ENCODE measurements at places on chromosomes 2 and 18.

DNA sequence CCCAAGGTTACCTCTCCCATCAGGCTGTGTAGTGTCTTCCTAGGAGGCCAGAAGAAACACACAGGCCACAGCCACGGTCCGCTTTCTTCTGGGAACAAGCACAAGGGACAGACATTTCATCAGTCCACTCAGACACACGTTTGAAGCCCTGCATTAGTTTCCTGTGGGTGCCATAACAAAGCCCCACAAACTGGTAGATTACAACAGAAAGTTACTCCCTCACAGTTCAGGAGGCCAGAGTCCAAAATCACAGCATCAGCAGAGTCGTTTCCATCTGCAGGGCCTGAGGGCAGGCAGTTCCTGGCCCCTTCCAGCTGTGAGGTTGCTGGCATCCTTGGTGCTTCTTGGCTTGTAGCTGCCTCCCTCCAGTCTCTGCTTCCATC, 8.8 kb upstream of the PRLH start:
- no peak for DNase-seq

- DNase-seq, result peak; percentile 79
These were observed 31.7 kb downstream of the UBE2F start for GRCh38 chr2:237998530-237998929.

- DNase-seq, result no peak
These were observed 38.4 kb downstream of the RAD51AP2 start for GRCh38 chr2:17479875-17480274.

- no peak for DNase-seq
These were observed 441.7 kb downstream of the ZNF521 start for GRCh38 chr18:24910221-24910620.

GRCh38 chr2:9031246-9031645, 27.8 kb upstream of the MBOAT2 start:
- DNase-seq, result no peak

- no peak for DNase-seq
These were observed 11.3 kb downstream of the MALT1 start for GRCh38 chr18:58682429-58683069.

DNA sequence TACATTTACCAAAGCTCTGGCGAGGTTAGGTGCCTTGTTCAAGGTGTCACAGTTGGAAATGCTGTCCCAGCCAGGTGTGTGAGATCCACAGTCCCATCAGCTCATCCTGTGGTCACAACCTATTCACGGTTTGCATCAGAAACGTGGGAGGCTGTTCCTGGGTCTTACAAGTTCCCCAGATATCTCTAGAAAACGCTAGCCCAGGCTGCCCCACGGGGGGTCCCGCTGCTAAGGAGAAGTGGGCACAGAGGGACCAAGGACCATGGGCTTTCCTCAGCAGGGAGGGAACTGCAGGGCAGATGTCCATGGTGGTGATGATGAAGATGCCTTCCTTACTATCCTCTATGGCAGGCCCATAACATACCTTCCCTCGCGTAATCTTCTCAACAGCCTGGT, 649 bp downstream of the FECH start:
- peak; percentile 11 for DNase-seq

DNA sequence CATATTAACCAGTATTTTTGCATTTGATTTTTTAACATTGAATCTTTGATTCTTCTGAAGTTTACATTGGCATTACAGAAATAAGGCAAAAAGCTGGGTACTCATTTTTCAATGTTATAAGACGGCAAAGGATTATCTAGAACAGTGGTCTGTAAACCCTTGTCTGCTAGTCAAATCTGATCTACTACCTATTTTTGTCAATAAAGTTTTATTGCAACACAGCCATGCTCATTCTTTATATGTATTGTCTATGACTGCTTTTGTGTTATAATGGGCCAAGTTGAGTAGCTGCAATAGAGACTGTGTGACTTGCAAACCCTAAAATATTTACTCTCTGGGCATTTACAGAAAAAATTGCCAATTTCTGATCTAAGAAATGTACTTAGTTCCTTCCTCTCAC, 181.0 kb downstream of the PDE11A start:
- no peak for DNase-seq

- no peak for DNase-seq
These were observed 8.1 kb downstream of the SMAD7 start for GRCh38 chr18:48942554-48943261.

DNA sequence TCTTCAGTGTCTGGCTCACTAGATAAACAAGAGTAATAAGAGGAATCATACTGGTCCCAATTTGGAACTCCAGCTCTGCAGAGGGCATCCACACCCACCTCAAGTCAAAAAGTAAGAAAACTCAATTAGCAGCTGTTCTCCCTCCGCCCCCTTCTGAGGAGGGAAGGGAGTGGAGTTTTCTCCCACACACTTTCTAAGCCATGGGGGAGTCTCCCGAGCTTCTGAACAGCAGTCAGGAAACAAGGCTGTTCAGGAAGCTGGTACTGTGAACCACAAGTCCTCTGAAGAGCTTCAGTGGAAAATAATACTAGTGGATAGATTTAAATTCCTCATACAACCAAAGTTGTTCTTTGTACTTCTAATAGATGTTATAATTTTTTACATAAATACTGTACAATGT, 32.9 kb upstream of the SPTBN1 start:
- no peak for DNase-seq

DNA sequence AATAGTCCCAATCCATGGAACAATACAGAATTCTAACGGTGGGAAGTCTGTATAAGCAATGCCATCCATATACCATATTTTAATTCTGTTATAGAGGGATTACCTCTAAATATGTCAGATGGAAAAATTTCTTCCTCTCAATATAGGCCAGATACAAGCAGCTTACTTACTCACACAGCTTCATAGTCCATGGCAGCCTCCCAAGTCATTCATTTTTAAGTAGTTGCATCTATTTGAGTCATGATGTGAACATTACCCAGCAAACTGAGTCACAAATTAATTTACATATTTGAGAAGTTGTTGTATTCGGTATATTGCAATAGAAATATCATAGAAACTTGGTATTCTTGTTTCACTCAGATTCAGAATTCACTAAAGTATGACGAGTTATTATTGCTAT, 20.3 kb downstream of the TBR1 start:
- DNase-seq, result no peak

DNA sequence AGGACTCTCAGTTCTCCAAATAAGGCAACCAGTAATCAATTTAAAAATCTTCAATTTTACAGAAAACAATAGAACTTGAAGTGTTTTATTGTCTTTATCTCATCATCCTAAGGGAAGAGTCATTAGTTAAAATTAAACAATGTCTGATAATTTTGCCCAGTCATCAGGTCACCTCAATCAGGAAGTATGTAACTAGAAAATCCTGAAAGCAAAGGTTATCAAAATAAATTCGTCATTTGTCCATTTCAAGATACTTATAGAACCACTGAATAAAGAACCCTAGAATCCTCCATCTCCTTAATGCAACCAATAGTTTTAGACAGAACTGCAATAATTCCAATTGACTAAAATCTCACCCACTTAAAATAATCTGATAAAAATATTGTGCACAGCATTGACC, 115.2 kb downstream of the NCKAP5 start:
- DNase-seq, result no peak

DNA sequence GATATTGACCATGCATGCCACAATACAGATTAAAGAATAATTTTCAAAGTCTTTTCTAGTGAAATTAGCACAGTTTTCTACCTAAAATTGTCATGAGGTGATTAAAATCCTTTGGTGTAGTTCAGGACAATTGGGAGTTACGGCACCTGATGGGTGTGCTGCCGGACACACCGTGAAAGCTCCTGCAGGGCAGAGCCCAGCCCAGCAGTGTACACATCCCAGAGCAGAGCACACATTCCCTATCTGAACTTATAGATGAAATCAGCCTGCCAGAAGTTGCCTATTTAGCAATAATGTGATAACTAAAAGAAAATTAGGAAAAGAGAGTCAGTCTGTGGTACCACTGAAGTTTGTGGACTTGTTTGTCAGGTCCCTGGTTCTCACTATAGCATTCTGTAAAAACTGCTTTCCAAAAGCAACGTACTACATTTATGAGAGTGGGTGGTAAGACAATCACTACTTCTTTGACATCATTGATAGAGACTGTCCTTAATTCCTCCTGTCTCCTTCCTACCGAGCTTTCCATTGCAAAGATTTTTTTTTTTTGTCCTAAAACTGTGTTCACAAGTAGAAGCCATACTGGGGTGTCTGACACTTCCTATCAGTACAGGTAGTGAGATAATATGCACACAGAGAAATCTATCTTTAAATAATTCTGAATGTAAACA, 3.4 kb downstream of the CYTIP start:
- no peak for DNase-seq

DNA sequence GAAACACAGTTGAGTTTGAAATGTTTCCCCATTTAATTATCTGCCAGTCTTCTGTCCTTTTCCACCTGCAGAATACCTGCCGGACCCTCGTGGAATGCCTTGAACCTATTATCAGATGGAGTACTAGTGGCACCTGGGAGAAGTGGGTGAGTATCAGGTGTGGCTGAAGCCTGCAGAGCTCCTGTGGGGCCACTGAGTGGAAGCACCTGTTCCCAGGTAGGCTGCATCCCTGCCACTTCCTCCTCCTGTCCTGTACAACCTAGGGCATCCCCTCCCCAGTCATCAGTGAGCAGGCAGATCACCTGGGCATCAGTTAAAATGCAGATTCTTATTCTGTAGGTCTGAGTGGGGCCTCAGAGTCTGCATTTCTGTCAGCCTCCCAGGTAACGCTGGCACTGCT, 80.8 kb upstream of the BZW1 start:
- DNase-seq, result no peak

- no peak for DNase-seq
These were observed 257.2 kb downstream of the SRBD1 start for GRCh38 chr2:45353879-45354278.

DNA sequence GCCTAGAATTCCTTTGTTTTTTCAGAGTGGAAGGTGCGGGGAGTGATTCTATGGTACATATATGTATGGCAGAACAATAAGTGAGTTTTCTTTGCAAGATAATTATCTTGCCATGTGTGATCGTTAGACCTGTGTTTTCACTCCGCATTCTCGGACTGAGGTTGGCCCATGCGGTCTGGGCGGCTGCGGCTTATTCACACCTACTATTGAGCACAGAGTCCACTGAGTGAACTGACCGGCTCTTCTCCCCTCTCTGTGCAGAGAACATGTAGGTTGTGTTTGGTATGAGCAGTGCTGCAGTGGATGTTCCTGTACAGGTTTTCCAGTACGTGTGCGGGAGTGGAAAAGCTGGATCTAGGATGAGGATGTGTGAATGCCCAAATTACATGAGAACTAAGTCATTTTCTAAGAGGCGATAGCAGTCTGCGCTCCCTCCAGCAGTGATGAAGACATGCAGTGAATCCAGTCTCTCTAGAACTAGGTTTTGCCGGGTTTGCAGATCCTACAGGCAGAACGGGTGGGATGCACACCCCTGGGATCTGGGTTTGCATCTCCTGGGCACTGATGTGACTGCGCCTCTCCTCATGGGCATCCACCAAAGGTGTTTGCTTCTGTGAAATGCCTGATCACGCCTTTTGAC, 27.1 kb downstream of the MTERF4 start:
- no peak for DNase-seq

GRCh38 chr18:68445668-68446426, 269.1 kb downstream of the TMX3 start:
- DNase-seq, result no peak

DNA sequence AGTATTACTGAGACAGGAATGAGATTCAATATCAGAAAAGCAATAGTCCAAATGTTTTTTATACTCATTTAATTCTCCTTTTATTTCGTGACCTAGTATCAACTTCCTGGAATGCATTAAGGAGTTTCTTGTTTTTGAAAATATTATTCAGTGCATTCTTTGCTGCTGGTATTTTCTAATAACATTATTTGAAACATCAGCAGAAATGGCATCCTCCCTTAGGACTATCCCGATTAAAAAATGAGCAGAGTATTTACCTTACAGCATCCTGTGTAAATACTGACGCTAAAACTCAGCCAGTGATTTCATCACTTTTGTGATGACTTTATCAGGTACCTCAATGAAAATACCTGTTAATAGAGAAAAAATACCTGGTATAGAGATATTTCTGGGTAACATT, 16.3 kb downstream of the COL4A3 start:
- DNase-seq, result no peak

- DNase-seq, result no peak
These were observed 249.4 kb upstream of the UBE2E3 start for GRCh38 chr2:180730976-180731375.

DNA sequence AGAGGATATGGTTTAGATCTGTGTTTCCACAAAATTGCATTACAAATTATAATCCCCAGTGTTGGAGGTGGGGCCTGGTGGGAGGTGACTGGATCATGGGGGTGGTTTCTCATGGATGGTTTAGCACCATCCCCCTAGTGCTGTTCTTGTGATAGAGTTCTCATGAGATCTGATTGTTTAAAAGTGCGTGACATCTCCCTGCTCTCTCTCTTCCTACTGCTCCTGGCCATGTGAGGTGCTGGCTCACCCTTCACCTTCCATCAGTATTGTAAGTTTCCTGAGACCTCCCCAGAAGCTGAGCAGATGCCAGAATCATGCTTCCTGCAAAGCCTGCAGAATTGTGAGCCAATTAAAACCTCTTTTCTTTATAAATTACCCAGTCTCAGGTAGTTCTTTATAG, 33.1 kb downstream of the LHCGR start:
- no peak for DNase-seq

- DNase-seq, result peak; percentile 18
These were observed 201.8 kb downstream of the ZFP36L2 start for GRCh38 chr2:43024515-43025011.

DNA sequence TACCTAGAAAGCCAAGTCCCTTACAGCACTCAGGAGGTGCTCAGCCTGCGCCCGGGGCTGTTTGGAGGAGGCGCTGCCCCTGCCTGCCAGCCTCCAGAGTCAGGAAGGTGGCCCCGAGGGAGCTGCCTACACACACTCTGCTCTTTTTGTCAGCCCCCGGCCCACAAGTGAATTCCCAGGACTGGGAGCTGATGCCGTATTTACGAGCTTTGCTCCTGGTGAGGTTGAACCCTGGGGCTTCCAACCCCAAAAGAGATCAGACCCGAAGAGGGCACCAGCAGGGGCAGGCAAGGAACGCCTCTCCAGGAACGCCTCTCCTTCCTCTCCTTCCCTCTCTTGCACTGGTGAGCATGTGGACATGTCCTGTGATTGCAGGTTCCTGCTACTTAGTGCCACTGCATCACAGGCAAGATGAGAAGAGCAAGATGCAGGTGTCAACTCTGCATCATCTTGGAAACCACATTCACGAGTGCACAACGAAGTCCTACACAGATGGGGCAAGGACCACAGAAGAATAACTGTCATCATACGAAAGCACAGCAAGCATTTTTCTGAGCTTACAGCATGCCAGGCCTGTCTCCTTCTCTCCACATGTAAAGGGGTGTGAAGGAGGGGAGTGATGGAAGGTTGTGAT, 126.7 kb downstream of the NDUFA10 start:
- DNase-seq, result no peak

- peak; percentile 64 for DNase-seq
These were observed 326.2 kb upstream of the SOX11 start for GRCh38 chr2:5365871-5366461.

GRCh38 chr2:158554996-158555395, 98.2 kb downstream of the PKP4 start:
- DNase-seq, result no peak

DNA sequence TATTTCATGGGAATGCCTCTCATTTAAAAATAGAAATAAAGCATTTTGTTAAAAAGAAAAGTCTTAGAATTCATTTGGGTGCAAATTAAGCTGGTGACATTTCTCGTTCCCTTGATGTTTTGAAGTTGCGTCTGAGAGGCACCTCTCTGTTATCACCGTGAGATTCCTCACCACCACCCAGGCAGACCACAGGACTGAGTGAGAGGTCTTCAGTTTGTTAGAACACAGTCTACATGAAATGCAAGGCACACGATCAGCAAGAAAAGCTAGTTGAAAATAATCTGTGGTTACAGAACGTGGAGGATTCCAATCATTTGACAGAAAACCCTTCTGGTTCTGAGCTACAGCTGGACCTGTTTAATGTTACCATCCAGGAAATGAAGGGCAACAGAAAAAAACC, 116.0 kb downstream of the UXS1 start:
- no peak for DNase-seq
